ENCODE measurements at places on chromosomes 12 and 14.

- DNase-seq = no peak
These were observed 205.1 kb downstream of the PTPRO start for GRCh38 chr12:15527201-15528080.

DNA sequence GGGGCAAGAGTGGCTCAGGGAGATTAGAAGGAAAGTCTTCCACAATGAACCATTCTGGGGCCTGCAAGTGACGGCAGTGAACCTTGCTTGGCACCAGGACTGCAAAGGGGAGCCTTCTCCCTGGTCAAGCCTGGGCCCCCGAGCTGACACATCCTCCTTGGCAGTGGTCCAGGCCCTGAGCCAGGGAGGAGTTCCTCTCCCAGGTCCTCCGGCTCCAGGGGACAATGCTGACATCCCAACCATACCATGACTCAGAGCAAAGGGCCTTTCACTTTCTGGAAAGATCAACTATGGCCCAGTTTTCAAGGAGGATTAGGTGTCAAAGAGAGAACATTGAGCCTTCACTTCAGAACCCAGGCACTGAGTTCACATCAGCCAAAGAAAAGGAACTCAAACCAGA, 756.5 kb upstream of the TBX3 start:
- no peak for DNase-seq

GRCh38 chr14:90444077-90444696, 47.4 kb downstream of the CALM1 start:
- DNase-seq = no peak

- no peak for DNase-seq
These were observed 91.6 kb downstream of the KTN1 start for GRCh38 chr14:55671641-55672040.

DNA sequence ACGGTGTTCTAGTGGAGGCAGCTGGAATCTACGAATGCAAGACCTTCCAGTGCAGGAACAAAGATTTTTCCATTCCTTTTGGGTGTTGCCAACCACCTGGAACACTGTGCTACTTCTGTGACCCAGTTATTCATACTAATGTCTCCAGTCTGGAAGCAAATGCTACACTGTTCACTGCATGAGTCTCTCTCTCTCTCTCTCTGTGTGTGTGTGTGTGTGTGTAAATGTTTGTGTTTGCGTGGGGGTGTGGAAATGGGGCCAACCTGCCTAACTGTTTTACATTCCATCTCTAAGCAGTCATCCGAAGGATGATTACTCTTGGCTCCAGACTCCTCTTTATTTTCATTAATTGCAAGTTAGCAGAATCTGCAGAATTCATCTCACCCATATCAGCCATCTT, 29.9 kb upstream of the YBX3 start:
- DNase-seq = no peak

DNA sequence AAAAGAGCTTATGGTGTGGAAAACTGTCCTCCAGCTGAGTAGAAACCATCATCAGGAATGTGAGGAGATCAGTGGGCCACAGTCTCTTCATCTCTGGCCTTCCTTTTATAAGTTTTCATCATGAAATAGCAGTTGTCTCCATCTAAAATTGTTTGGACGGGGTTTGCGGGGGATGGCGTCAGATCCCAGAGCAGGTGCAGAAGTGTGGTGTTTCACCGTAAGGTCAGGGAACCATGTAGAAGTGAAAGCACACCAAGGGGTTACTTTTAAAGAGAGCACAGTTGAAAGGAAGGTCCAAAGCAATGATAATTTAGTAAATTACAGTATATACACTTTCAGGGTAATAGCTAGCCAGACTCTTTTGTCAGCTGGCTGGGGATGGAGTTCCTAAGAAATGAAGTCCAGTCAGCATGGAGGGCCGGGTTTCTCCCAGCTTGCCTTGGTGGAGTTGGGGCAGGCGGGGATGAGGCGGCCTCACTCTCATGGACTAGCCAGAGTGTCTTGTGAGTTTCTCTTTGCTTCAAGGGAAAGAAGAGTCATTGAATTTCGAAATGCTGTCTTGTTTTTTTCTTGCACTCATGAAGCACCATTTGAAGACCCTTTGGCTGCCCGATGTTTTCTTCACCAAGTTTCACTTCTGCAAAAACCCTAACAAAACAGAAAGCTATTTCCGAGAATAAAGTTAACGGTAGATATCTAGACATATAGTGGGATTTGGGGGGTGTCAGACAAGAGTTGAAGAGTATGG, 100.6 kb downstream of the ETV6 start:
- DNase-seq = no peak

DNA sequence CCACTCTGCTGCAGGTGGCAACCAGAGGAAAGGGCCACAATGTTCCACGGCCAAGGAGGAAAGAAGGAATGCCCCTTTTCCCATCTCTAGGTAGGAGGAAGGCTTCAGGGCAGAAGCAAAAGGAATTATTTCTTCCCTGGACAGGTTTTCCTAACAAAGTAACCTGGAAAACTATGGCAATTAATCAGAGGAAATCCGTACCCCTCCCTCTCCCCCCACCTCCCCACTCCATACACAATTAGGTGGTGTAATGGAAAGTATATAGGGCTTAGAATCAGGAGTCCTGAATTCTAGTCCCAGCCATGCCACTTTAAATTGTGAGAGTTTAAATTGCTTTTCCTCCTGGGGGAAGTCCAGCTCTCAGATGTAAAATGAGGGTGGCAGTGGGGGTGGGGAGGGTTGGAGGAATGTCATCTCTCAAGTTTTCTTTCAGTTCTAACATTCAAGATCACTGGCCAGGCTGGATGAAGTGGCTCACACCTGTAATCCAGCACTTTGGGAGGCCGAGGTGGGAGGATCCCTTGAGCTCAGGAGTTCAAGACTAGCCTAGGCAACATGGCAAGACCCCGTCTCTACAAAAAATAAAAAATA, 1.7 kb downstream of the DHH start:
- no peak for DNase-seq

GRCh38 chr14:89378119-89378518, 38.9 kb downstream of the FOXN3 start:
- no peak for DNase-seq

GRCh38 chr12:75944905-75945432, 86.6 kb downstream of the PHLDA1 start:
- no peak for DNase-seq

DNA sequence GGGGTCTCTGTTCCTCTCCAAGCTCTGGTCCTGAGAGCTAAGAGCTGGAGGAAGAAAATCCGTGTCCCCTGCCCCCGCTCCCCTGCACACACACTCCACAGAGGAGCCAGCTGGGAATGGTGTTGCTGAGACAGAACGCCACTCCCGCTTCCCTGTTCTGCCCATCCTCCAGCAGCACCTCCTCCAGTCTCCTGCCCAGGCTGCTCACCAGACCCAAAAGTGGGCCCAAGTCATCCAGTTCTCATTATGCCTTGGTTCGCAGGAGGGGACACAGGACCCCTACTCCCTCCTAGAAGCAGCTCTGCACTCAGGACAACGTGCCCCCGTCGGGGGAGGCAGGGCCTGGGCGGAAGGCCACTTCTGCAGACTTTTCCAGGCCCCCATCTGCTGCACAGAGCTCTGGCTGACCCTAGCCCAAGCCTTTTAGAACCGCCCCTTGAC, 830 bp upstream of the TRMT61A start:
- no peak for DNase-seq

DNA sequence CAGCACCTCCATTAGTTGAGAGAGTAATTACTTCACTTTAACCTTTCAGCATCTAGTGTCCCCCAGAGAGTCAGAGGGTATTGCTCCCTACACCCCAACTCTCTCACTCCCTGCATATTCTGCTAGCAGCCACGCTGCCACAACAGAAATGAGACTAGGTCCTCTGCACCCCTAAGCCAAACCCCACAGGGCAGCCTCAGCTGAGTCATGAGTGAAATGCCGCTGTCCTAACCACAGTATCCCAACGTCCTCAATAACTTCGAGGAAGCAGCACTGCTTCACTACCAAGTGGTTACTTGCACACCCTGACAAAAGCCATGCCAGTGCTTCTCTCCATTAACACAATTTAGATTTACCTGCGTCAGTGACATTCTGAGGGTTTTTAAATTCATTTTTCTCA, 6.9 kb upstream of the LYZ start:
- DNase-seq = no peak

GRCh38 chr12:51533799-51534198, 57.2 kb upstream of the SCN8A start:
- DNase-seq = no peak

GRCh38 chr14:104425763-104426646, 153.6 kb upstream of the C14orf180 start:
- no peak for DNase-seq

DNA sequence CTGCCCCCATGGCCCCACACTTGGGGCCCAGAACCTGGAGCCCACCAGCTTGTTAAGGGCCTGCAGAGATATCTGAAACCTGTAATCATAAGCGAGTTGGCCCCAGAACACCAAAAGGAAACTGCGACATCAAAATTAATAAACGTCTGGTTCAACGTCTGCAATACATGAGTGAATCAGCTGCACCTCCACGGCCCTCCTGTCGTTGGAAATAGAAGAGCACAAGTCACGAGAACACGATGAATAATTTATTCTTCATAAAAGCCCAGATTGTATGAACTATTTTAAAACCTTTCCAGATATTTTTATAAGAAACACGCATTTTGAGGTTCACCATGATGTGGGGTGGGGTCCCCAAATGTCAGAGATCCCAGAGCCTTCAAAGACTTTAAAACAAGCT, 9.7 kb upstream of the CMKLR1 start:
- no peak for DNase-seq

GRCh38 chr12:64139021-64139420, 83.1 kb downstream of the KICS2 start:
- no peak for DNase-seq

DNA sequence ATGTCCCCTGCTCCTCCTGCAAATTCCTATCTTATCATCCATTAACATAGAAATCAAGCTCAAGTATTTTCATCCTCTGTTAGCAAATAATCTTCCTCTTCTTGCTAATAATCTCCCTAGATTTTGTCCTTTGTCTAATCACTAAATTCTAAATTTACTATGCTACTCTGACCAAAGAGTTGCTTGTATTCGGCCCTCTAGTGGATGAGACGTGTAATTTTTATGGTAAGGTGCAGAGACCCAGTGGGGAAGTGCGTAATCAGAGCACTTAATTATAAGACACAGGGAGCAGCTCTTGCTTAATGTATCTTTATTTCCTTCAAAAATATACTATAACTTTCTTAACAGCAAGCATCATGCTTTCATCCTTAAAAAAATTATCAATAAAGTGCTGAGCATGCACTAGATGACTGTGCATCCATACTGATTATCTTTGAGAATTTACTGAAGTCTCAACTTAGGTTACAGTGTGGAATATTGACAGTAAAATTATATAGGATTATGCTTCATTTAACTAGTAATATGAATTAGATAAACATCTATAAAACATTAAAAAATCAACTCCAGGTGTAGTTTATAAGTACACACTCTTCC, 212.6 kb downstream of the SLC16A7 start:
- DNase-seq = no peak

- DNase-seq = no peak
These were observed 1031.9 kb upstream of the LRFN5 start for GRCh38 chr14:40574780-40575179.
